ENCODE measurements at places on chromosomes 4 and X. TPM values are rescaled to one million over a fixed set of nuclear protein-coding genes. Genes with fewer than 3 reads are reported as not detected.

DNA sequence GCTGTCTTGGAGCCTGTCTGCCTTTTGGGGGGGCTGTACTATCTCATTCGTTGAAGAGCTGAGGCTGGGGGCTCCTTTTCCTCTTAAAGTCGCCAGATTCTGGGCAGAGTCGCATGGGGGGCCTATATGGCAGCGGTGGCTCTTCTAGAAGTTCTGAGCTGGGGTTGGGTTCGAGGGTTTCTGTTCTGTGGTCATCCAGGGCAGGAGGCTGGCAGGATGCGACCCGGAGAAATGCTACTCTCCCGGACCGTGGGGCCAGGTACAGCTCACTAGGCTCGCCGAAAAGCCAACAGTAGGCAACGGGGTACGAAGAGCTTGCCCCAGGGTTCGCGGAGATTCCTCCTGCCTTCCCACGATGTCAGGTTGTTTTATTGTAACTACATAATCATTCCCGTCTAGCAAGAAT, 1.9 kb upstream of the CITED1 start:
- H3K27ac ChIP-seq, result no peak overlapping the region
- H3K36me3 ChIP-seq, result no peaks in the 10 kb centered on the region
- H3K27me3 ChIP-seq, result peaks cover 60% of the 10 kb centered on the region
- no peaks in the 10 kb centered on the region for H3K4me1 ChIP-seq

DNA sequence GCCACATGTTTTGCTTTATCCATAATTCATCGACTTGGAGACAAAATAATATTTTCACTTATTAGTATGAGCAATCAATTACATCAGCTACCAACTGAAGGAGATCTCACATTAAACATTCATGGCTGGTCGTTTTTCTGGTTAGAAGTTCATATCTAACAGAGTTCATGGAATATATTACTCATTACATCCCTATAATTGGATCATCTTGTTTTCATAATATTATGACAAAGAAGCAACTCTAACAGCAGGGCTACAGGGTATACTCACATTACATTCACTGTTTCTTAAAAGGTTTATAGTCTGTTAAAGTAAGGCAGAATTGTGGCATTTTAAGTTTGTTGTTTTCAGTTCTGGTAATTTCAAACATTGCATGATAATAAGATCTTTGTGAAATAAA, 33.0 kb downstream of the GSTCD start:
- no peak overlapping the region for H3K27ac ChIP-seq
- no peaks in the 10 kb centered on the region for H3K36me3 ChIP-seq
- no peaks in the 10 kb centered on the region for H3K27me3 ChIP-seq
- DNase-seq, result no peak
- no peak overlapping the region for H3K4me3 ChIP-seq

- no peaks in the 10 kb centered on the region for H3K36me3 ChIP-seq
- H3K27ac ChIP-seq, result no peak overlapping the region
- no peak for DNase-seq
- no peak overlapping the region for H3K4me3 ChIP-seq
- H3K4me1 ChIP-seq, result no peaks in the 10 kb centered on the region
Measured at GRCh38 chr4:107248571-107248970, 212.5 kb upstream of the DKK2 start.

GRCh38 chr4:72558655-72559054, 10.4 kb downstream of the ADAMTS3 start:
- DNase-seq, result no peak
- H3K27me3 ChIP-seq, result no peaks in the 10 kb centered on the region
- no peak overlapping the region for H3K4me3 ChIP-seq
- no peak overlapping the region for H3K27ac ChIP-seq

Gene PABPC1L2B
- not detected for total RNA-seq

DNA sequence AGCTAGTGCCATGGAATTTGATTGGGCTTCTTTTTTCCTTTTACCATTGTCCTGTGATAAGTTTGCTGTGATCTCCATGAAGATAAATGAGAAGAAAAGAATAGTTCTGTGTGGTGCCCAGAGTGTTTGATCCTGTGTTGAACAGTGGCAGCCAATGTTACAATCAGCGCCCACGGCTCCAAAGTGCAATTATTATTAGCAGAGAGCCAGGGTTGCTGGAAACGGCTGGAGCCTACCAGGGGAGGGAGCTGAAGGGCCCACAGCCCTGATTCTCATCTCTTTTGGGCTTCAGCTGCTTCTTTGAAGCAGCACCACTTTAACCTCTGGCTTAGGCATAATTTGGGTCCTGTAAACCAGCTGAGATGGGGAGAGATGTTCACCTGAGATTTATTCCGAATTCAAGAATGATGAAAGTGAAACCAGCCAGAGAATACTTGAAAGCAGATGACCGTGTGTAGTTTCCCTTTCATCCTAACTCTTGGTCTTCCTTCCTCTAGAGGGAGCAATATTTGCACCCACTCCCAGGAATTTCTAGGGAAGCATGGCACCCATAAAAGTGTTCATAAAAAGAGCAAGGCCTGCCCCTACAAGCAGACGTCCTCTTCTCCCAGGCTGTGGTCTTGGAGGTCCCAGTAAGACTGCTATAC, 298.3 kb downstream of the EVC2 start:
- H3K27ac ChIP-seq, result no peak overlapping the region
- DNase-seq, result no peak
- H3K4me3 ChIP-seq, result no peak overlapping the region
- H3K27me3 ChIP-seq, result no peaks in the 10 kb centered on the region
- H3K36me3 ChIP-seq, result no peaks in the 10 kb centered on the region

DNA sequence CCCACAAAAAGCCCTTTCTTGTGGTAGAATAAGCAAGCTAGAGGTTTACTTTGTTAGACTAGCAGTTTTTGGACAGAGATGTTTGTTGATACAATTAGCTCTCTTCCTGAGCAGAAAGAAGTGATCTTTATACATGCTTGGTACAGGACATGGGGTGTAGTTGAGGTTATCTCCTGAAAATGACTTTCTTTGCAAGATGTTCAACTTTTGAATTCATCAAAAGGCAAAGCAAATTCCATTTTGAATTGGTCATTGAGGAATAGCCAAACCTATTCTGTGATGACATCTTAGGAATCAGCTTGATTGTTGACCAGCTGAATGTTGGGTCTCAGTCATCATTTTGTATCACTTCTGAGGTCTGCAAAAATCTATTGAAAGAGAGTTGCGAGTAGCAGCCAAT, 3.8 kb downstream of the CPE start:
- H3K4me3 ChIP-seq, result no peak overlapping the region
- no peak for DNase-seq
- no peak overlapping the region for H3K27ac ChIP-seq
- no peaks in the 10 kb centered on the region for H3K27me3 ChIP-seq
- no peaks in the 10 kb centered on the region for H3K4me1 ChIP-seq
- H3K36me3 ChIP-seq, result no peaks in the 10 kb centered on the region

DNA sequence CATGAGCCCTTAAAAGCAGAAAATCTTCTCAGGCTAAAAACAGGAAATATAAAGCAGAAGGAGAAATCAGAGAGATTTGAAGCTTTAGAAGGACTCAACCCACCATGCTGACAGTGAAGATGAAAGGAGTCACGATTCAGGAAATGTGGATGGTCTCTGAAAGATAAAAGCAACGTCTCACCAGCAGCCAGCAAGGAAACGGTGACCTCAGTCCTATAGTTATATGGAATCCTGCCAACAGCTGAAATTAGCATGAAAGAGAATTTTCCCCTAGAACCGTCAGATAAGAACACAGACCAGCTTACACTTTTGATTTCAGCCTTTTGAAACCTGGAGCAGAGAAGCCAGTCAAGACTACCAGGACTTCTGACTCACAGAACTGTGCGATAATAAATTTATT, 715.7 kb upstream of the HTR2C start:
- no peak overlapping the region for H3K4me3 ChIP-seq
- H3K27me3 ChIP-seq, result no peaks in the 10 kb centered on the region
- no peaks in the 10 kb centered on the region for H3K36me3 ChIP-seq
- no peak for DNase-seq
- H3K27ac ChIP-seq, result no peak overlapping the region
- no peaks in the 10 kb centered on the region for H3K4me1 ChIP-seq

Gene RHOH
- 2.6 TPM for total RNA-seq

DNA sequence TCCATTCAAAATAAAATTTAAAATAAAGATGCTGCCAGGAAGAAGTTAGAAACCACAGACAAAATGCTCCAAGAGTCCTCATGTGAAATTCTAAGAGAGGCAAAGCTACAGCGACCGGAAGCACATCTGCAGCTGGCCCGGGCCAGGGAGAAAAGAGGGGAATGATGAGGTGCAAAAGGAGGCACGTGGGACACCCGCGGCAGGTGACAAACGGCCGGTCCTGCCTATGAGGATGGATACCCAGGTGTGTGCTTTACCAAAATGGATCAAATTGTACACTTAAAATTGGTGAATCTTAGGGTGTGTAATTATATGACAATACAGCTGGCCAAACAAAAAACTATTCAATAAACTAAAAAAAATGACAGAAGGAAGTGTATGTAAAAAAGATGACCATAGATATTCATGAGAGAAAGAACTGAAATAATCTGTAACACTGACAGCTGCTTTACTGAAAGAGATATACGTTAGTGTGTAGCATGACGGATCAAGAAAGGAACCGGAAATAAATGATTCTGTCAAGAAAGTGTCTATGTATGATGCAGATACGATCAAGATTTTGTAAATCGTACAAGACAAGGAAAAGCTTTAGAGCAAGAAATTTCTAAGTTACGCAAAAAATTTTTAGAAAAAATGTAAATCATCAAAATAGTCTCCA, 29.5 kb downstream of the PPP2R3B start:
- H3K4me3 ChIP-seq, result no peak overlapping the region
- no peaks in the 10 kb centered on the region for H3K36me3 ChIP-seq
- DNase-seq, result no peak
- H3K27ac ChIP-seq, result no peak overlapping the region

GRCh38 chr4:152940461-152940860, 4.3 kb downstream of the FHDC1 start:
- H3K27me3 ChIP-seq, result no peaks in the 10 kb centered on the region
- H3K4me1 ChIP-seq, result no peaks in the 10 kb centered on the region
- H3K36me3 ChIP-seq, result no peaks in the 10 kb centered on the region
- H3K4me3 ChIP-seq, result no peak overlapping the region
- DNase-seq, result no peak

GRCh38 chr4:26458157-26458561, 32.1 kb downstream of the CCKAR start:
- no peaks in the 10 kb centered on the region for H3K36me3 ChIP-seq
- no peak overlapping the region for H3K4me3 ChIP-seq
- H3K27me3 ChIP-seq, result no peaks in the 10 kb centered on the region
- DNase-seq, result no peak

GRCh38 chr4:2482693-2483092, 13.8 kb downstream of the RNF4 start:
- H3K4me3 ChIP-seq, result no peak overlapping the region
- no peaks in the 10 kb centered on the region for H3K27me3 ChIP-seq
- peak overlapping the region; percentile 37 for H3K27ac ChIP-seq
- no peaks in the 10 kb centered on the region for H3K36me3 ChIP-seq
- peaks cover 51% of the 10 kb centered on the region for H3K4me1 ChIP-seq

- no peaks in the 10 kb centered on the region for H3K36me3 ChIP-seq
- no peak overlapping the region for H3K27ac ChIP-seq
- H3K4me1 ChIP-seq, result no peaks in the 10 kb centered on the region
- H3K27me3 ChIP-seq, result no peaks in the 10 kb centered on the region
Measured at GRCh38 chr4:6423575-6423974, 48.8 kb downstream of the PPP2R2C start.

- H3K27me3 ChIP-seq, result no peaks in the 10 kb centered on the region
- H3K4me1 ChIP-seq, result no peaks in the 10 kb centered on the region
- H3K4me3 ChIP-seq, result peak overlapping the region; percentile 47
- DNase-seq, result no peak
- peak overlapping the region; percentile 15 for H3K27ac ChIP-seq
Measured at GRCh38 chr4:56799161-56799759, 22.2 kb downstream of the SPINK2 start.

DNA sequence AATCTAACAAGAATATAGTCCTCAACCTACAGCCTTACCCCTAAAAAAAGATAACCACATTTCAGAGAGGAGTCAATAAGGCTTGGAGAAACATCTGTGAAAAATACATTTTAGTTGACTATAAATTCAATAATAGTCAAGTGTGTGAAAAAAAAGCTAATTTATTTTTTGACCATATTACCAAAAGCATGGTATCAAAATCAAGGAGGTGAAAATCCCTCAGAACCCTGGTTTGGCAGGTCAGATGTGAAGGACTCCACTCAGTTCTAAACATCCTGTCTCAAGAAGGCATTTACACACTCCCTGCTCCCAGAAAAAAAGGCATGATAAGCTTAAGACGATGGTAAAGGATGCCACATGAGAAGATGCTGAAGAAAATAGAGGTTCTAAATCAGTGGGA, 745.1 kb upstream of the TENM3 start:
- H3K36me3 ChIP-seq, result no peaks in the 10 kb centered on the region
- no peak for DNase-seq
- H3K4me1 ChIP-seq, result no peaks in the 10 kb centered on the region
- H3K27me3 ChIP-seq, result no peaks in the 10 kb centered on the region
- no peak overlapping the region for H3K27ac ChIP-seq

- H3K27me3 ChIP-seq, result no peaks in the 10 kb centered on the region
- peak overlapping the region; percentile 72 for H3K4me3 ChIP-seq
- no peaks in the 10 kb centered on the region for H3K36me3 ChIP-seq
- peaks cover 10% of the 10 kb centered on the region for H3K4me1 ChIP-seq
- H3K27ac ChIP-seq, result peak overlapping the region; percentile 81
Measured at GRCh38 chr4:1855333-1856070, 454 bp downstream of the LETM1 start.

Gene TMPRSS11A
- not detected for total RNA-seq
